ENCODE measurements at places on chromosomes 4 and X.

- DNase-seq = no peak
Observed at GRCh38 chr4:151169900-151170299, 70.5 kb downstream of the RPS3A start.

- DNase-seq = no peak
Observed at GRCh38 chr4:14254252-14254651, 626.7 kb upstream of the BOD1L1 start.

DNA sequence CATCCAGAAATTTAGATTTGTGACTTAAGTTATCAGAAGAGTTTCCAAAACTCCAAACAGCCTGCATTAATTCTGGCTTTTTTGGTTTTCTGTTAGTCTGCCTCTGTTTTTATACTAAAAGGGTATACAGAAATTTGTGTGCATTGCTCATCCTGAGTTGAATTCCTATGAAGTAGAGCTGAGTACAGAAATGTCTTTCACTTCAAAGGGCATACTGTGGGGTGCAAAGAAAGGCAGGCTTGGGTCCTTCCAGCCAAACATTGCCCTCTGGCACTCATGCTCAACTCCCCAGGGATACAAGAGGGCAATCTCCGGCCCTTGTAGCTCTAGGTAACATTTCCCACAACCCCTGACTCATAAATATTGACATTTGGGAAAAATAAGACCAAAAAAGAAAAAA is 27.6 kb upstream of the TMEM184C start:
- no peak for DNase-seq

GRCh38 chr4:16117164-16117563 is 33.3 kb upstream of the PROM1 start:
- no peak for DNase-seq

- DNase-seq = no peak
Observed at GRCh38 chr4:22625311-22625710, 67.4 kb upstream of the GBA3 start.

- no peak for DNase-seq
Observed at GRCh38 chr4:142030010-142030409, 393.6 kb downstream of the IL15 start.

GRCh38 chr4:171464499-171464898 is 348.7 kb upstream of the GALNTL6 start:
- DNase-seq = no peak

DNA sequence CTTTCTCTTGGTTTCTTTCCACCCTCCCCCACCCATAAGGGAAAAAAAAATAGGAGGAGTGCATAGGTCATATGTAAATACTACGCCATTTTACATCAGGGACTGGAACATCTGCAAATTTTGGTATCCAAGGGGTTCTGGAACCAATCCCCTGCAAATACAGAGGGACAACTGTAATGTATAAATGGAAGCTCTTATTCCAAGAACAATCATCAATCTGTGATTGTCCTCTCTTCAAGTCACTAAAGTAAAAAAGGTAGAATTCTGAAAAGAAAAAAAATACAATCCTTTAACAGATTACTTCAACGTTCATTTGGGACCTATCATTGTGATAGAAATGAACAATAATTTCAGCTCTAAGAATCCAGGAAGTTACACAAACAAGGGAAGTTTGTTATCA is 13.6 kb downstream of the PPA2 start:
- no peak for DNase-seq
